ENCODE measurements at places on chromosomes 3 and 15.

GRCh38 chr15:61880084-61880483 is 180.2 kb downstream of the VPS13C start:
- DNase-seq = no peak

GRCh38 chr3:141253326-141253725 is 21.7 kb downstream of the PXYLP1 start:
- no peak for DNase-seq

DNA sequence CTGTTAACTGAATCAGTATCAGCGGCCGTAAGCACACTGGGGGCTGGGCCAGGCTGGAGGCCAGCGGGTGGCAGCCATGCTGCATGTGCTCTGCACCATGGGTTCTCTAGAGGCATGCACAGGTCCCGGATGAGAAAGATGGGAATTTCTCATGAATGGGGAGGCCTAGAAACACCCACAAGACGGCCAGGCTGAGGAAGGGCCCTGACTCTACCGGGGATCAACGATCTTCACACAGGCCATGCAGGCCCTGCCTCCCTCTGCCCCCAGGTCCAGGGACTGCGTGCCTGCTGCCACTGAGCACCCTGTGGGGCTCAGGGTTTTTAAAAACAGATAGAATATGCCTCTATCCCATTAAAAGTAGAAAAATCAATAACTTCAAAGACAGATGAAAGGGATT is 32.7 kb downstream of the SLC41A3 start:
- no peak for DNase-seq

- DNase-seq = peak; percentile 57
Observed at GRCh38 chr3:16419640-16420241, 93.8 kb downstream of the RFTN1 start.

DNA sequence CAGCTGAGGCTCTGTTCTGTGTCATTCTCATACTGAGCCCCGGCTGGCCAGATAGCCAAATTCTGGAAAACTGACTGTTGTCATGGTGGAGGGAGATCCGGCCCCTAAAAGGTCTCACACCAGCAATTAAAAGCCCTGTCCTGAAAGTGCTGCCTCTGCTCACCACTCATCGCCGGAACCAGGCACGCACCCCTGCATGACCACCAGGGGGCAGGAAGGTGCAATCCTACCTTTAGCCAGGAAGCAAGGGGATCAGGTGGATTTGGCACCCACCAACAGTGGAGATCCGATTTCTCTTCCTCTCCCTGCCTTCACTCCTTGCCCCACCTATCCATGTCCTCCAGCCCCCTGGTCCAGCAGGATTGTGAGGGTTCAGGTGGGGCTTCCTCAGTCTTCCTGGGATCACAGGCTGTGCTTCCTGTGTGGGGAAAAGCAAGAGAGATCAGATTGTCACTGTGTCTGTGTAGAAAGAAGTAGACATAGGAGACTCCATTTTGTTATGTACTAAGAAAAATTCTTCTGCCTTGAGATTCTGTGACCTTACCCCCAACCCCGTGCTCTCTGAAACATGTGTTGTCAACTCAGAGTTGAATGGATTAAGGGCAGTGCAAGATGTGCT is 16.1 kb upstream of the CACNA2D2 start:
- DNase-seq = peak; percentile 73
